Activated naive CD4-positive, alpha-beta T cell (primary cell): ENCODE measurements at places on chromosomes 12 and 14.

DNA sequence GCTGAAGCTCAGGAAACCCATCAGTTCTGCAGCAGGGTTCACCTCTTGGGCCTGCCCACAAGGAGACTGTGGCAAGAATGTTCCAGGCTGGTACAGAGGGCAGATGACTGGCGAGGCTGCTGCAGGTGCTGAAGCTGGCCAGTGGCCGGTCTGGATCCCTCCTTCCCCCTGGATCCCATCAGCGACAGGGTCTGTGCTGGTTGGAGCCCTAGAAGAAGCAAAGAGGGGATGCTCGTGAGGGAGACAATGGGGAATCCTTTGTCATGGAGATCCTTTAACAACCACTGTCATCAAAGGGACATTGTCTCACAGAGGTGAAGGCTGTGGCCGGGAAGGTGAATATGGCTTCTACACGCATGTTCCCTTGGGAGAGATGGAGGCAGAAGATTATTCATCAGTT lies 211.4 kb upstream of the TMEM132C start:
- no peak for DNase-seq

DNA sequence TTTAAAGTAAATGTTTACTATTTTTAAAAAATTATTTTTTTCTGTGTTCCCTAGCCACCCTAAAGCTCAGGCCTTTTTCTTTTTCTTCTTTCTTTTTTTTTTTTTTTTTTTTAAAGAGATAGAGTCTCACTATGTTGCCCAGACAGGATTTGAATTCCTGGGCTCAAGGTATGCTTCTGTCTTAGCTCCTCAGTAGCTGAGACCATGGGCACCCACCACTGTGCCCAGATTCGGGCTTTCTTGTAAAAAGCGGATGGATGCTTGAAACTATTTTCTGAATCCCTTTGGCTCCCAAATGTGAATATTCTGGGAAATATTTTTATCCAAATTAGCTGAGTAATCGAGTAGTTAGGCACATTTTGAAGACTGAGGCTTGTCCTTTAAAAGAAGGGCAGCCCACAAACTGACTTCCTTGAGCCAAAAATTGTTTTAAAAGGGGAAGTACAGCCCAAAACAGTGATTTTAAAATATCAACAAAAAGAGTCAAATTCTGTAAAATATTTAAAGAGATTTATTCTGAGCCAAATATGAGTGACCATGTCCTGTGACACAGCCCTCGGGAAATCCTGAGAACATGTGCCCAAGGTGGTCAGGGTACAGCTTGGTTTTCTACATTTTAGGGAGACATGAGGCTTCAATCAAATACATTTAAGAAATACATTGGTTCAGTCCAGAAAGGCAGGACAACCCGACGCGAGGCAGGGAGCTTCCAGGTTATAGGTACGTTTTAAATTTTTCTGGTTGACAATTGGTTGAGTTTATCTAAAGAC lies 28.8 kb upstream of the HIGD1C start:
- DNase-seq, result no peak

- DNase-seq, result no peak
Observed at GRCh38 chr12:98419081-98419794, 96.2 kb upstream of the TMPO start.

GRCh38 chr12:91561301-91561957 lies 378.8 kb upstream of the DCN start:
- DNase-seq, result no peak

DNA sequence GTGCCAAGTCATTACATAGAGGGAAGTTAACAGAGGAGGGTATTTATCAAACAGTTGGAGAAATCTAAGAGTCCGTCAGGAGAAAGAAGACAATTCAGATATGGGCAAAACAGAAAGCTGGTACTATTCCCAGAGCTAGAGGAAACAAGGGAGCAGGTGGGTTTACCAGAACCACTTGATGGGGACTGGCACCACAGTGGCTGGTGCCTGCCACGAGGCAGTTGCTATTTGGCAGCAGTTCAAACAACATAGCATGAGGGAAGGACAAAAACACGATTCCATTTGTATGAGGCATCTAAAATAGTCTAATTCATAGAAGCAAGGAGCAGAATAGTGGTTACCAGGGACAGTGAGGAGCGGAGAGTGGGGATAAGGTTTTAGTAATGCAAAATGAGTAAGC lies 24.6 kb upstream of the KLRD1 start:
- DNase-seq, result no peak

DNA sequence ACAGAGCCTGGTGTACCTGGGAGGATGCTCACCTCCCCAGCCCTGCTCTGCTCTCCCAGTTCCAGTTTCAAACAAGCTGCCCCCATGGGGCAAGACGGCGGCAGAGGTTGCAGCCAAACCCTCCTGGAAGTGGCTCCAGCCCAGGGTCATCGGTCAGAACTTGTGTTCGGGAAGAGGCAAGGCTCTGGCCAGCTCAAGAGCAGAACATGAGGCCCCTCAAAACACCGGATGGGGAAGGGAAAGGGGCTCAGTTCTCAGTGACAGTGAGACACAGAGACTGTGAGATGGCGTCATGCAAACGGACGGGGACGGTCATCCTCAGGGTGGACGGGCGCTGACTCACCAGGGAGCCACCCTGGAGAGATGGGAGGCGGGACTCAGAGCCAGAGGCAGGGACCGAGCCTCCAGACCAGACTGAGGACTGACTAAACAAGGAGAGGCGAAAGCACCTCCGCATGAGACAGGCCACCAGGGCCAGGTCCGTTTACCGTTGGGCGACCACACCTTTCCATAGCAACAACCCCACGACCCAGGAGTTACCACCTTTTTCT lies 63.9 kb upstream of the GALNT9 start:
- no peak for DNase-seq

- no peak for DNase-seq
Observed at GRCh38 chr12:21599143-21599999, 5.3 kb downstream of the GYS2 start.

DNA sequence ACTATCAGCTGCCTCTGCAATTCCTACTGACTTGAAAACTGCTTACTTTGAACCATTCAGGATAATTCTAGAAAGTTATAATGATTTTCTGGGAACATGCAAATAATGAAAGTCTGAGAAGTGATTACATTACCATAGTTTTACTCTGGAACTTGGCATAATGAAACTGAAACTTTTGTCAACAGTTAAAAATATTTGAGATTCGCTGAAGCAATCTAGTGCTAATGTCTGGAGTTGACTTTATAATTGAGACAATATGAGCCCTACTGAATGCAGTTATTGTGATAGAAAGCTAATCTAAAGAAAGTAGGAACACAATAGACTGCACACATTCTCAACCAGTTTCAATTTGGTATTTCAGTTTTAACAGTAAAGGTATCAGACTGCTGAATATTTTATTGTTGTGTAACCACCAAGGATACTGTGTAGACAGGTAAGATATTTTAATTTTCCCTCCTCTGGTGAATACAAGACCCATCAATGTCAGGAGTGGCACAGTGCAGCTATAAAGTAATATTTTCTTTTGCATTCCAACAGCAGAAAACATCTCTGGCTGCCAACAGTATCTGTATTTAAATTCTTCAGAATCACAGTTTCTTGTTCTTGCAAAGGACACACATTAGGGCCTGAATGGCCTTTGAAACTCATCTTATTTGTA lies 483.5 kb downstream of the ATP23 start:
- no peak for DNase-seq
